NCI-H510A treated with DMSO at 0.1 percent for 48 hours (cell line): ENCODE measurements at places on chromosomes 5 and 9.
A peak's percentile ranks its signal among the peaks of the same experiment; 100 is the strongest.

DNA sequence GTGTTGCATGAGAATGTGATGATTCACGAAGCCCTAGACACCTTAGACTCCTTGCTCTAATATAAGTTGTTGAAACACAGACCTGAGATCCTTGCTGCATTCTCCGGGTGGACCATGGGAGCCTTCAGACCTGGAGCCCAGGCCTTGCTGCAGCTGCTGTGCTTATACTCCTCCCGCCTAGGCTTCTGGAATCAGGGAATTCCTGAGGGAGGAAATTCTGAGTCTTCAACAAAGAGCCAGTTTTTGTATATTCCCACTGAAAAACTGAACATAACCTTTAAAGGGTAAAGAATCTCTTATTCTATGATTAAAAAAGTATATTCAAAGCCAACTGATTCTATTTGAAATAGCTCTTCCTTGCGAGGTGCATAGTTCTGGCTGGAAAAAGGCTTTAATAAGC lies 245.1 kb upstream of the ELAVL2 start:
- no peak for DNase-seq

- DNase-seq = no peak
Observed at GRCh38 chr5:80865551-80865950, 94.6 kb upstream of the RASGRF2 start.

DNA sequence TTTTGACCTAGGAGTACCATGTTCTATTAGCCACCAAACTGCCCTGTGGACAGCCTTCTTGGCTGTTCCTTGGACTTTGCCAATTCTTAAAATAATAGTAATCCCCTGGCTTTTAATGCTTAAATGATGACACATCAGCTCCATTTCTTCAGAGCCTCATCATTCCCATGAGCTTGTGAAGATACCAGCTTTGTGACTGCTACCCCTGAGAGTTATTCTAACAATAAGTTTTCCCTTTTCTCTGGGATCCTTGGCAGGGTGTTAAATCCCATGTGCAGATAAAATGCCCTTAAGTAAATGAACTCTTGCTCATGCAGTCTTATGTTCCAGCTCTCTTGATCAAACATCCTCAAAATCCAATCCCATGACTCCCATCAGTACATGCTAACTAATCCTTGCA lies 415.3 kb downstream of the CETN3 start:
- no peak for DNase-seq

- no peak for DNase-seq
Observed at GRCh38 chr5:139814704-139815280, 19.2 kb downstream of the PSD2 start.

DNA sequence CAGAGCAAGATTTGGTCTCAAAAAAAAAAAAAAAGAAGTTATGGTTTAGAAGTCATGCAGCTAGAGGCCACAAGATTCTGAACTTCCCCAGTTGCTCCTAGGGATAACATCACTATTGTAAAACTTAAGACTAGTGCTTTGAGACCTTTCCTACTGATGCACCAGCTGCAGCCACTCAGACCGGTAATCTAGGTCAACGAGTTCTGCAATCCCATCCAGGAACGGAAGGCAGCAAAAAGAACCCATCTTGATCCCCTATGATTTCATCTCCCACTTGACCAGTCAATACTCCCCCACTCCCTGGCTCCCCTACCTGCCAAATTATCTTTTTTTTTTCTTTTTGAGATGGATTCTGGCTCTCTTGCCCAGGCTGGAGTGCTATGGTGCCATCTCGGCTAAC lies 46.9 kb upstream of the TTC39B start:
- DNase-seq = peak; percentile 8

DNA sequence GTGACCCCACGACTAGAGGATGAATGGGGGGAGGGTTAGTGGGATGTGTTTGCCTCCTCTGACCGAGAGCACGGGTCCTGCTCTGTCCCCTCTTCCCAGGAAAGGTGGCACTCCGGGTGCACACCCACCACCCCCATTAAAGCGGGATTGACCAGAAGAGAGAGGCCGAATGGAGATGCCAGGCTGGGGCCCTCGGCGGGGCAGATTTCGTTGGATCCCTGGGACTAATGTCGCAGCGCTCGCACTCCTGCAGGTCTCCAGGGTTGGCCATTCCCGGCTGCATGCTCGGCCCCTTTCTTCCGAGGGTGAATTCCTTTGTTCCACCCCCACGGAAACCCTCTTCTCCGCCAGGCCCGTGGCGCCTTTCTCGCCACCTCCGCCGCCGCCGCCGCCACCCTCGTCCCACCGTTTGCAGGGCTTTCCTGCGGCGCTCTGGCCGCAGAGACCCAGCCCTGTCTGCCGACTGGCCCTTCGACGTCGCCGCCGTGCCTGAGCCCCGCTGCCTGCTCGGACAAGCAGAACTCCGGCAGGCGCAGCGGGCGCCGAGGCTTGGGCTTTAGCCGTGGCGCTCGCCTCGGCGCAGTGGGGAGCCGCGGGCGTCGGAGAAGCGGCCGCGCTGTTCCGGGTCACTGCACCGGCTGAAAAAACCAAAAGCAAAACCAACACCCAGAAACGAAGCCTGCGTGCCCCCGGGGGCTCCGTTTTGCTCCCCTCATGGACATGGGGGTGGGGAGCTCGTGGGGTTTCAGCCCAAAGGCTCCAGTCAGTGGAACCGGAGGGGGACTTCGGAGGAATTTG lies 11.8 kb downstream of the LMX1B start:
- no peak for DNase-seq
